ENCODE measurements at places on chromosomes 1 and 21.

DNA sequence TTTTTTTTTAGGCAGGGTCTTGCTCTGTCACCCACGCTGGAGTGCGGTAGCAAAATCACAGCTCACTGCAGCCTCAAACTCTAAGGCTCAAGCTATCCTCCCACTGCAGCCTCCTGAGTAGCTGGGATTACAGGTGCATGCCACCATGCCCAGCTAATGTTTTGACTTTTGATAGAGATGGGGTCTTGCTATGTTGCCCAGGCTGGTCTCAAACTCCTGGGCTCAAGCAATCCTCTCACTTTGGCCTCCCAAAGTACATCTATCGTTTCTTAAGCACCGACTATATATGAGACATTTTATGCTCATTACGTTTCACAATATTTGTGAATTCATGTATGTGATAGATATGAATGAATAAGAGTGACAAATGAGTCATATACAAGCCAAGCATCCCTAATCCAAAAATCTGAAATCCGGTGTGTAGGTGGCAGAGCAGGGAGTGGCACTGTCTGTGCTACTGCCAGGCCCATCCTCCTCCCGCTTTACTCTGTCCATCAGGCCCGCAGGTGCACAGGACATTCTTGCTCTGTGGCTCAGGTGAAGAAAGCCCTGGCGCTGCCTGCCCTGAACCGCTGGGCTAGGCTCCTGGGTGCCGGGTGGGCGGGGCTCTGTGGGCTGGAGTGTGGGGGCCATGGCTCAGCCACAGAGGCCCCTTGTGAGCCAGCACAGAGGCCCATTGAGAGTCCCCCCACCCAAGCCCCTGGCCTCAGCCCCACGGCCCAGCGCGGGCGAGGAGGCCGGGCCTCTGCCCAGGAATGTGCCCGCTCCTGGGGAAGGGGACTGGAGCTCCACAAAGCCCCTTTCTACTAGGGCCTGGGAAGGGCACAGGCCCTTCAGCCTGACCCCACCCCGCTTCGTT, 45.3 kb downstream of the HSPG2 start:
- no peak for DNase-seq

DNA sequence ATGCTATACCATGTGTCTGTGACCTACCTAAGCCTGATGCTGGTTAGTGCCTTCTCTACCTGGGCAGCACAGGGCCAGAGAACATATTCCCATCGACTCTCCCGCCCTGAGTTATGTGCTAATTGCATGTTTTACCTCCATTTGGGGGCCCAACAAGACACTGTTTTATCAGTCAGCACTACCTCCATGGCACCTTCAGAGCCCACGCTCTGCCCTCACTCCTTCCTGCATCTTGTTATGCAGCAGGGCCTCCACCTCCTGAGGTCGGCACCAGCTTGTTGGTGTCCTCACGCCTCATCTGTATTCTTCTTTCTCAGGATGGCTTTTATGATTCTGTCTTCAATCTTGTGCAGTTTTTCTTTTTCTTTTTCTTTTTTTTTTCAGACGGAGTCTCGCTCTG, 11.9 kb downstream of the WNT9A start:
- DNase-seq: no peak

DNA sequence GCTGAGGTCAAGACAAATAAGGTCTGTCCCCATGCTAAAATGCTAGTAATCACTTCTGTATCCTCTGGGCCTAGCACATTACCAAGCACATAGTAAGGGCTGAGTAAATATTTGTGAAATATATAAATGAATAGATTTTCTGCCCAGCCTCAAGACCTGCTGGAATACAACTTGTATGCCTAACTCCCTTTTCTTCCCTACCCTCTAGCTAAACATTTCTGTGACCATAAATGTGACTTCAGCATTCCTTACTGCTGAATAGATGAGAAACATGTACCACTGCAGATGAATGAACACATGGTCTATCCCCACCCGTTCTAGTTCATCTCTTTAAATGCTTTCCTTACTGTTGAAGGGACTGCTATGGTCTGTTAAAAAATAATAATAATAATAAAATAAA, 209.0 kb upstream of the HOOK1 start:
- DNase-seq: no peak

GRCh38 chr1:97660431-97661105, 260.3 kb downstream of the DPYD start:
- DNase-seq: no peak

GRCh38 chr1:70348399-70349165, 5.9 kb downstream of the ANKRD13C start:
- DNase-seq: no peak

- no peak for DNase-seq
Observed at GRCh38 chr1:160062230-160062532, 7.8 kb downstream of the KCNJ10 start.

DNA sequence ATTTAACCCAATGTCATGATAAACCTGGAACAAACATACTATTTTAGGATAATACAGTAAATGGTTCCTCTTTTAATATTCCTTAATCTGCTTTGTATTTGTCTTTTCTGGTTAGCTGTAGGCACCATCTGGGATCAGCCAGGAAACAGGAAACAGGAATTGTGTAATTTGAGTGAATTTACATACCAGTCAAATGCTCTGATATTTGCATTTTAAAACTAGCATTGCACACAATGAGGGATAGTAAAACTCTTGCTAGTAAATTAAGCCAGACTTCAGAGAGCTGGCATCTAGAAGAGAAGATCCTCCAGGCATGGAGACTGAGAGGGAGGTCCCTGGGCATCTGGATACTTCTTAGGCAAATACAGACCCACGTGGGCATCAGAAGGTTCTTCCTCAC, 103.5 kb downstream of the HMCN1 start:
- DNase-seq: no peak

GRCh38 chr1:30188999-30189398, 534.4 kb downstream of the MATN1 start:
- DNase-seq: no peak

DNA sequence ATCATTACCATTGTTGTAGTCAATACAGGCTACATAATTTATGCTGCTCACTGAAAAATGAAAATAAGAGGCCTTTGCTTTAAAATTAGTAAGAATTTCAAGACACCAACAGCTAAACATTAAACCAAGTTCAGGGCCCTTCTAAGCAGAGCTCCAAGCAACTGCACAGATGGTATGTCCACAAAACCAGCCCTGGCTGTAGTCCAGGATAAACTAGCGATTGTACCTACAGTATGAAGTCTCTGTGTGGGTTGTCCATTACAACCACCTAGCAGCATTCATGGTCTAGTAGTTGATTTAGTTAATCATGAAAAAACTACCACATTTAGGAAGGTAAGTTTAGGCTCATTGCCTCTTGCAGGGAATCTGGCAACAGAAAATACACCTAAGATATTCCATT, 35.3 kb downstream of the CLCA4 start:
- DNase-seq: no peak

DNA sequence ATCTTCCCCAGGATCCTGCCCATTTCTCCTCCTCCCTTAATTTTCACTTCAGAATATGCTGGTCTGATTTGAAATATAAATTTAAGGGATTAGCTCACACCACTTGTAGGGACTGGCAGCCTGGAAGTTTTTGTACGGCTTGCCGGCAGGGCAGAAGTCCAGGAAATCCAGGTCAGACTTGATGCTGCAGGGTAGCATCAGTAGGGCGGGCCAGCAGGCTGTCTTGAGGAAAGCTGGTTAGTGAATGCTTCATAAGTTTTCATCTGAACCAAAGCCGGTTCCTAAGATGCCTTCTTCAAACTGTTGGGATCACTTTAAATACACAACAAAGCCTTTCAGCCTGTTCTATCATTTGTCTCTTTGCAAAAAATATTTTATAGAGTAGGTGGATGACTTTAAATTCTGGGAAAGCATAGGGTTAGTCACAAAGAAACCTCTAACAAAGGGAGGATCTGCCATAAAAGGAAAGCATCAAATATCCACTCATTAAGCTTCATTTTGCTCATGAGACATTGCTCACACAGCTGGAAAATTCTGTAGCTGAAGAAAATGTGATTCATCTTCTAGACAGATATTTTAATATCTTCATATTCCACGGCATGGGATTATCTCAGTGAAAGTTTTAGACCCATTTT, 90.7 kb upstream of the GFI1 start:
- DNase-seq: peak; percentile 24

- no peak for DNase-seq
Observed at GRCh38 chr1:224816062-224816461, 113.4 kb upstream of the DNAH14 start.

DNA sequence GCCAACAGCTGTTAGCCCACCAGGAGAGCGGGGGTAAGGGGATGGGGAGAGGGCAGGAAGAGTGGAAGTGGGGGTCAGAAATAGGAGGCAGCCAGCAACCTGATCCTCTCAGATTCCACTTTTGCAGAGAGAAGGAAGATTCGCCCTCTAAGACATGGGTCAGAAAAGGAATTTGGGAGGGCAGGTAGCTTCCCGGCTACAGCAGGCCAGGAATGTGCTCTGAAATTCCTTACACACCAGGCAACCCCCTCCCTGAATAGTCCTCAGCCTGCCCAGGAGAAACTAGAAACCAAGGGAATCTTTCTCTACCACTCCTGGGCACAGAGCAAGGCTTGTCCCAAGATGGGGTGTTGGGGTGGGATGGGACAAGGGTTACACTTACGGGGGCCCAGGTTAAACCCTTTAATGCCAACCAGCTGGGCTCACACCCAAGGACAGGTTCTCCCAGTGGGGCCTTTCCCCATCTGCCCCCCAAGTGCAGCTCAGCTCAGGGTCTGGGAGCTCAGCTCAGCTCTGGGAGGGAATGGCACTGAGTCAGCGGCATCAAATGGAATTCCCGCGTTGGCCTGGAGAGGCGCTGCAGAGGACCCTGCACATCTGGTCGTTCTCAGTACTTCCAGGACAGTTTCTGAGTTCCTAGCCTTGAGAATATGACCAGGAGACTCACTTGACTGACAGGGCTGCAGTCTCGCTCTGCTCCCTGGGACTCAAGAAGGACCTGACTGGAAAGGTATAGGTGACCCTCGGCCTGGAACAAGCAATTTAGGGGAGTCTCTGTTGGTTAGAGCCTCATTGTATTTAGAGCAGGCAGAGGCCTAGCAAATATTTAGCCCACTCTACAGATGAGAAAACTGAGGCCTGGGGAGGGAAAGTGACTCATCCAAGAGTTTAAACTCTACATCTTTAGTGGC, 761 bp downstream of the TNNT2 start:
- DNase-seq: no peak

GRCh38 chr1:30323841-30324240, 399.5 kb downstream of the MATN1 start:
- no peak for DNase-seq

DNA sequence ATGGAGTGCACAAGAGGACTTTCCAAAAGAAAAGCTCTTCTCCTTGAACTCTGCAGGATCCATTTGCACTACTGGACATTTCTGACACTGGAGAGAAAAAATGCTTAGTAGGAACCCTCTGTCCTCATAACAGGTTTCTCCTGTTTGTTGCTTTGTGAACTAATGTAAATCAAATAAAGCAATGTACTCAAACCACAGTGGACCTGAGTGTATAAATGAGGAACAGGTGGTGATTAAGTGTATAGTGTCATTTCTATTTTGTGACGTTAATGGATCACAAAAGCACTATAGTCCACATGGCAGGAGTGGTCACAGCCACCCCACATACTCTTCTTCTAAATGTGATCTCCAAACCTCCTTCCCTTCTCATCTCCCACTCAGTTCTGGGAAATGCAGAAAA, 268.4 kb upstream of the DUSP10 start:
- no peak for DNase-seq

- DNase-seq: no peak
Observed at GRCh38 chr1:13790290-13791030, 90.5 kb downstream of the PRDM2 start.

DNA sequence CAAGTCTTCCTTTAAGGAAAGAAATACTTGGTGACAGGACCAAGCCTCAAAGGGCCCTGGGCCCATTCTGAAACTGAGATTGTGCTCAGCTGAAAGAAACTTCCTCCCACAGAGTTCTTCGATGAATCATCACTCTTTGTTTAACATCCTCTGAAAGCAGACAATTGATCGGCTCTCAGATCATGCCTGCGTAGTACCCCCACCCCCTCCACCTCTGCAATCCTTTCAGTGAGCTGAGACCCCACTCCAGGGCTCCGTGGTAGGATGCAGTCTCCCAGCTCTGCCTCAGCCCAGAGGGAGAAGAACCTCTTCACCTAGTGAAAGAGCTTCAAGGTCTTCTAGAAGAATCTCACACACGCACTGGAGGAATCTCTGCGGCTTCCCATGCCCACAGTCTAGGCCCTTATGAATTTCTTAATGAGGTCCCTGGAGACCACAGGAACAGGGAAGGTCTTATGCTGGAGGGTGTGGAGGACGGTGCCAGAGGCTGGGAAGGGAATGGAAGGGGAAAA, 104.9 kb upstream of the SOD1 start:
- DNase-seq: peak; percentile 27

GRCh38 chr1:212218911-212219310, 66.3 kb upstream of the PPP2R5A start:
- no peak for DNase-seq

GRCh38 chr1:40951943-40952743, 27.4 kb upstream of the CTPS1 start:
- peak; percentile 54 for DNase-seq
